ENCODE measurements at places on chromosomes 2 and 18.

- no peak for DNase-seq
Observed at GRCh38 chr2:235740821-235741220, 247.0 kb downstream of the AGAP1 start.

DNA sequence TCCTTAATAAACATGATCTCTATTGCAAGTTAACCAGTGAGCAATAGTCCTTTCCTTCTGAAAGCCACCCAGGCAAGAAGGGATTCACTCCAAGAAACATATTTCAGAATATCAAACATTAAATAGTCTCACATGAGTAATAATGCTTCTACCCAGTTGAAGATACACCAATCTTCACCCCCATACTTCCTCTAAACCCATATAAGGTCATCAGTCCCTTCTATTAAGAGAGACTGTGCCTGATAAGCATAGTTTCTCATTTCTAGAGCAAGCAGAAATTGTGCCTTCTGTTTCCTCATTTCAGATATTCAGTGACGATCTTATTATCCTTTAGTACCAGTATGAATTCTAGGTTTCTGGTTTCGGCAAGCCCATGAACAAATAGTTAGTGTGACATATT lies 64.6 kb downstream of the DSEL start:
- no peak for DNase-seq

DNA sequence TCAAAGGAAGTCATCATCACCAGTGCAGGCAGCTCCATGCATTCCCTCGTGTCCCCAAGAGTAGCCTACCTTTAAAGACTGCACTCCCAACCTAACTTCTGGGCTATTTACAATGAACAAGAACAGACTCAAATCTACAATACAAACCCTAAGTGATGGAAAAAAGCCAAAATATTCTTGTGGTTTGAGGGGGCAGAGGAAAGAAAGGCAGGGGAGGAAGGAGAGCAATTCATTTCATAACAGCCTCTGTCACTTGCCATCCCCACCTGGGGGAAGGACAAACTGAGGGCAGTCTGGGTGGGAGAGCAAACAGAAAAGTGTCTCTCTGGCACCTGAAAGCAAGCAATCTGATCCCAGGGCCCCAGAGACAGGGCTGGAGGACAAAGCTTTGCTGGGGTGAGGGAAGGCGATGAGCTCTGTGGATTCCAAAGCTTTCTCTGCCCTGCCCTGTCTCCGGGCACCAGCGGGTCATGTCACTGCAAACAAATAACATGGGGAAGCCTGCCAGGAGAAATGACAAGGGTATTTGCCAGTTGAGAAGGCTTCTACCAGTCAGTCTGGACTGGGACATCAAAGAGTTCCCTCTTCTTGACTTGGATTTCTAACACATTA lies 528.0 kb upstream of the TNP1 start:
- DNase-seq = no peak

GRCh38 chr2:62410015-62410453 lies 96.0 kb downstream of the TMEM17 start:
- DNase-seq = no peak

GRCh38 chr2:17030047-17030446 lies 364.4 kb upstream of the CYRIA start:
- no peak for DNase-seq

GRCh38 chr2:140639628-140640027 lies 1491.2 kb downstream of the LRP1B start:
- DNase-seq = no peak

- no peak for DNase-seq
Observed at GRCh38 chr2:102376052-102376591, 20.5 kb downstream of the IL18R1 start.

GRCh38 chr2:3242747-3243369 lies 134.8 kb downstream of the EIPR1 start:
- DNase-seq = peak; percentile 16

DNA sequence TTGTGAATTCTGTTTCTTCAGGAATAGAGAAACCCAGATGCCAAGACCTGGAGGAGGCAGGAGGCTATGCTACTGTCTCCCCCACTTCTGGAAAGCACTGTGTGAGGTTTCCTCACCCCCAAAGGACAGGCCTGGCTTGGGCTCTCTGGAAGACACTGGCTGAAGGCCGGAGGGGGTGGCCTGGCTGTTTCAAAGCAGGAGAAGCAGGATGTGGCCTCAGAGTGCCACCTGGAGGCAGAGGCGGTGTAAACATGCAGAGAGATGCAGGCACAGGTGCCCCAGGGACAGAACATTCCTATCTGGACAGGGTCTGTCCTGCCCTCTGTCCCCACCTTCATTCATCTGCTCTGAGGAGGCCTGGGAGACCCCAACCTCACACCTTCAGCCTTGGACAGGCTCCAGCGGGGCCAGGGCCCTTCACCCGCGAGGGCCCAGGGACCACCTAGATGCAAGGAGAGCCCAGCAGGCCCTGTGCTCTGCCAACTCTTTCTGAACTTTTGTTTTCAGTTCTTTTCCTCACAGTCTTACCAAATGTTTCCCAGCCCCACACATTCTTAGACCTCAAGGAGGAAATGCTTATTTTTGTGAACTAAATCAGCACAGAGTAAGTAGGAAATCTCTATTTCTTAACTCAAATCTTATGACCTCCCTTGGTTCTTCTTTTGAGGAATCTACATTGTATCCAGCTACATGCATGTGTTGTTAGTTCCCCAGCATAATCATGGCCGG lies 79.2 kb downstream of the LONRF2 start:
- no peak for DNase-seq

Data from activated T-helper 1 cell treated with anti-CD3 and anti-CD28 coated beads, Interleukin-12 subunit alpha, Interleukin-12 subunit beta, Interleukin-2, Interleukin-4 antibody, amounts not matched to agents 30 ng/mL and 10 ng/mL and 1 ng/mL, durations not matched to agents 14 hours and 24 hours and 36 hours (primary cell).